ENCODE measurements at places on chromosomes 16 and 17.

DNA sequence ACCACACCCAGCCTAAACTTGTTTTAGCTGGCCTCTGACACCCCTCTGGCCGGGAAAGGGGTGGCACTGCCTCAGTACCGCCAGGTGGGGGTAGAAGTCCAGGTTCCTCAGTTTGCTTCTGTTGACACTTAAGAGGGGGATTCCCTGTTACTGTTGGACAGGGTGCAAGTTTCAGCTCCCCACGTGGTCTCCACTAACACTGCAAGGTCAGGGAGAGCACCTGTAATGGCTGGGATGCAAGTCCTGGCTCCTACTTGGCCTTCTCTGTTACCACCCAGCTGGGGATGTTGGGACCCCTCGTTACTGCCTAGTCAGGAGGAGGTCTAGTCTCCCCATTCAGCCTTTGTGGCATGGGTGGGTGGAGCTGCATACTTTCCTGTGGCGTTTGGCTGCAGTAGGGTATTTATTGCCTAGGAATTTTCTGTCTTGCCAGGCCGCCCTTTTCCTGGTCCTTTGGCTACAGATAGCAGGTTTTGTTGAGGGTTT is 10.6 kb upstream of the MFAP4 start:
- no peak for DNase-seq

DNA sequence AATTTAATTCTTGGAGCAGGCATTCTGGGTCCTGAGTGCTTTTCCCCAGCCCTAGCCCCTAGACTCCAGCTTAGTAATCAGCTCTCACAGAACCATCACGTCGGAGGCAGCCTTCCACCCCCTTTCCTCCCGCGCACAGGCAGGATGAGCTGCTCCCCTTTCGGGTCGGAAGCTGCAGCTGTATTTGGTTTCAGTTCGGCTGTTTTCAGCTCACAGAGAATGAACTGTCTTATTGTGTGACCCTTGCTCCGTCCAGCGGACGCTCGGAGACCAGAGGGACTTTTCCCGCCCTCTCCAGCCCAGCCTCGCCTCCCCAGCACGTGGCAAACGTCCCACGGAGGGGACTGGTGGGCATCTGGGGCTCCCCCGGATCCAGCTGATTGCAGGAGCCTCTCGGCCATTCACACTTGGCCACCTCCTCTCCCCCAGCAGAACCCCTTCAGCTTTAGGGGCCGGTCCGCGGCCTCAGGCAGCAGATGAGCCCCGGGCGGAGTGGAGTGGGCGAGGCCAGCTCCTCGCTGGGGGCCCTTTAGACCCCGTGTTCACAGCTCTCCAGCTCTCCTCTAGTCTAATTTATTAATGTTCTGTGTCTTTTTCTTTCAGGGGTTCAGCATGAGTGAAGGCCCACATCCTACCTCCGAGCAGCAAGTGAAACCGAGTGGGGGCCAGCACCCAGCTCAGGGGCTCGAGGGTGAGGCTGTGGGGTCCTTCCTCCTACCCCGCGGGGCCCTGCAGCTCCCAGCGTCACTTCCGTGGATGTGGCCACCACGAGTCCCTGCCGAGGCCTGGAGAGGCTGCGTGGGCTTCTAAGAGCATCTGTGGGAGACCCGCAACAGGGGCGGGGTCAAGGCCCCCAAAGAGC is 863 bp upstream of the UTS2R start:
- no peak for DNase-seq

DNA sequence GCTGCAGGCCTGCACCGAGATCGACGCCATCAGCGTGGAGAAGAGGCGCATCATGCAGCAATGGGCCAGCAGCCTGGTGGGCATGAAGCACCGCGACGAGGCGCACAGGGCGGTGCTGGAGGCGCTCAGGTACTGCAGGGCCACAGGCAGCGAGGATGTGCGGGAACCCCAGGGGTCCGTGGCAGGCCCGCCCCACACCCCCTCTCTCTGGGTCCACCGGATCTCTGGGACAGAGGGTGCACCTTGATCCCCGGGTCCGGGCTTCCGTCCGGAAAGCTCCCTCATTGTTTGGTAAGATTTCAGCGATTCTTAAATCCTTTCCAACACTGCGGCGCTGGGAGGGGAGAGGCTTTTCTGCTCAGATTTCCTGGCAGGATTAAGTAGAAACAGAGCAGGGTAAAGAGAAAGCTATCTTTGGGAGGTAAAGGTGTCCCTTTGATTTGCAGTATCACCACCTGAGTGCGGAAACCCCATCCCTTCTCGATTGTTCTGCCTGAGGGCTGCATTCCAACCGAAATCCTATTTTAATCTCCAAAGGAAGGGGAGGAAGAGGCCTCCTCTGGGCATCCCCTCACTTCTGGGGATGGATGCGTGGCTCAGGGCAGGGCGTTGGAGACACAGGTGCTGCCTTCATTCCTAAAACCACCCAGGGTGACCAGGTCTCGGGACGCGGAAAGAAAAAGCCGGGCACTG is 29.2 kb downstream of the CCDC40 start:
- DNase-seq: no peak

DNA sequence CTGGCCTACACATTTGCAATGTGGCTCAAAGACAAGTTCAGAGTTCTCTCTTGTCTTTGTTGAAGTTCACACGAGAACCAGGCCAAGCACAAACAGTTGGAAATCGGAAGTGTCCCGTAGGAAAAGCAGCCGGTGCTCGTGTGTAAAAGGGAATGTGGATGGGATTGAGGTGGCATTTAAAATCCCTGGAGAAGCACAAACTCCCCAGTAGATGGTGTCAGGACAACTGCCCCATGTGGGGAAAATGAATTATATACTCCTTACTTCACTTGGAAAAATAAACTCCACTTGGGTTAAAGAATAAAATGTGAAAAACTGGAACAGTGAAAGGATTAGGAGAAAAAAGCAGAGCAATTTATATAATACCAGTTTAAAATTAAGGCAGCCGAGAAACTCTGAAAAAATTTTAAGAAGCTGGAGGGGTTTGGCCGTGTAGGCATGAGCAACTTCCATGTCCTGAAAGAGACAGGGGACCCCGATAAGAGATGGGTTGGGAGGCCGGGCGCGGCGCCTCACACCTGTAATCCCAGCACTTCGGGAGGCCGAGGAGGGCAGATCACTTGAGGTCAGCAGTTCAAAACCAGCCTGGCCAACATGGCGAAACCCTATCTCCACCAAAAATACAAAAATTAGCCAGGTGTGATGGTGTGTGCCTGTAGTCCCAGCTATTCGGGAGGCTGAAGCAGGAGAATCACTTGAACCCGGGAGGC is 28.1 kb downstream of the CBFA2T3 start:
- DNase-seq: no peak

DNA sequence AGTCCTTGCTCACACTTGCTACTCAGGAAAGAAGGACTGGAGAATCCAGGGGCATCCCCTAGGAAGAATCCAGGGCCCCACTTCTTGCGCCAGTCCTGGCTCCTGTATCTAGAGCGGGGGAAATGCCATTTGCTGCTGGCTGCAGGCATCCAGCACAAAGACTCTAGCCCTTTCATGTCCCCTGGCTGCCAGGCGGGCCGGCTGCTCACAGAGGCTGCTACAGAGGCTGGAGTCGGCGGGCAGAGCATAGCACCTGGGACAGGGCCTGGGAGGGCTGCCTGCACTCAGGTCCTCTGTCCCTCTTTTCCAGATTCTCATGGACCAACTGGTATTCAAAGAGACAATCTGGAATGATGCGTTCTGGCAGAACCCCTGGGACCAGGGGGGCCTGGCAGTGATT is 13.8 kb downstream of the SMIM5 start:
- DNase-seq: no peak

- DNase-seq: no peak
Observed at GRCh38 chr16:77705351-77705750, 17.0 kb upstream of the NUDT7 start.

DNA sequence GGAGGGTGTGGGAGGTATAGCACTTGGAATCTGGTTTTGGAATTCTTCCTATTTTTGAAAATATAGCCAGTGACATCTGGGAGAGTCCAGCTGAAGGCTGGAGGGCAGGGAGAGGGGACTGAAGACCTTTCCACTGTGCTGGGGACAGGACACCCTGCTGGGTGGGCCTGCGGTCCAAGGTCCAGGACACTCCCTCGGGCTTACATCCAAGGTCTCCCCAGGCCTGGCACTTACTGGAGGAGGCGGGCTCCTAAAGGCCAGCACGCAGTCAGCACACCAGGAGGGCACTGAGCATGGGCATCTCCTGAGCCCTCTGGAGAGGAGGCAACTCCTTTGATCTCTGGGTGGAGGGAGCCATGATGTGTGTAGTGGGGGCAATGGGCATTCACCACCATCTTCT is 35.5 kb upstream of the ETV4 start:
- no peak for DNase-seq

- no peak for DNase-seq
Observed at GRCh38 chr16:2236337-2237101, at the start of gene DNASE1L2. DNASE1L2 (plus strand) TSS chr16:2236444; CDS start chr16:2236817, 373 bp downstream.

DNA sequence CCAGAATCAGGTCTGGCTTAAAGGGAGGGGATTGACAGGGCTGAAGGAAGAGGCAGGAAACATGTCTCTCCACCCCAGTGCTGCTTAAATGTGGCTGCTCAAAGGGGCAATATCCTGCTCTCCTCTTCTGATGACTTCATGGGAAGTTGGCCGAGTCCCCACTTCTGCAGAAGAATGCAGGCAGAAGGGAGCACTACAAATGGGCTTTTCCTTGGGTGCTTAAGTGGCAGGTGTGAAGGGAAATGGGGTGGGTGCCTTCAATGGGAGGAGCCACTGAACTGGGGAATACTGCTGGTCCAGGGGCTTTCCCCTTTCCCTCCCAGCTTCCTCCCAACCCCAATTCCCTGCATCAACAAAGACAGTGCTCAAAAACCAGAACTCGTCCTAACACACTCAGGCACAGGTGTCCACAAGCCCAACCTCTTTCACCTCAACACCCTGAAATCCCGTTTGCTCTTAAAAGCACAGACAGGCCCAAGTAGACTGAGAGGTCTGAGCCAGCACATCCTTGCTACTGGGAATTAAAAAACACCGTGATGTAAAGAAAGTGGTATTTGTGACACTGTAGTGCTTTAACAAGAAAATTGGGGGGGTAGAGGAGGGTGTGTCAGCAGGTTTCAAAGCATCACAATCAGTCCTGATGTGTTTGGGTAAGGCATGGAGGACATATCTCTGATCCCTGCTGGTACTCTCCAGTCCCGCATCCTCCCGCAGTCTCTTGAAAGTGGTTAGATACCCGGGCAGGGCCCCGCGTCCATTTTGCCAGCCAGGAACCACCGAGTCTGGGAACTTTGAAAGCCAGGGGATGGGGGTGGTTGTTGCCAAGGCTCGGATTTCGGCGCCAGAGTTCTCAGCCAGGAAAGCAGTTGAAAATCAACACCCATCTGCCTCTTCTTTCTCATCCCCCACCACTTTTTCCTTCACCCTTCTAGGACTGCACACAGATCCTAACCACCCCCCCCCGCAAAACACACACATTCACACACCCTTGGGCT is 1.6 kb downstream of the CA10 start:
- no peak for DNase-seq

DNA sequence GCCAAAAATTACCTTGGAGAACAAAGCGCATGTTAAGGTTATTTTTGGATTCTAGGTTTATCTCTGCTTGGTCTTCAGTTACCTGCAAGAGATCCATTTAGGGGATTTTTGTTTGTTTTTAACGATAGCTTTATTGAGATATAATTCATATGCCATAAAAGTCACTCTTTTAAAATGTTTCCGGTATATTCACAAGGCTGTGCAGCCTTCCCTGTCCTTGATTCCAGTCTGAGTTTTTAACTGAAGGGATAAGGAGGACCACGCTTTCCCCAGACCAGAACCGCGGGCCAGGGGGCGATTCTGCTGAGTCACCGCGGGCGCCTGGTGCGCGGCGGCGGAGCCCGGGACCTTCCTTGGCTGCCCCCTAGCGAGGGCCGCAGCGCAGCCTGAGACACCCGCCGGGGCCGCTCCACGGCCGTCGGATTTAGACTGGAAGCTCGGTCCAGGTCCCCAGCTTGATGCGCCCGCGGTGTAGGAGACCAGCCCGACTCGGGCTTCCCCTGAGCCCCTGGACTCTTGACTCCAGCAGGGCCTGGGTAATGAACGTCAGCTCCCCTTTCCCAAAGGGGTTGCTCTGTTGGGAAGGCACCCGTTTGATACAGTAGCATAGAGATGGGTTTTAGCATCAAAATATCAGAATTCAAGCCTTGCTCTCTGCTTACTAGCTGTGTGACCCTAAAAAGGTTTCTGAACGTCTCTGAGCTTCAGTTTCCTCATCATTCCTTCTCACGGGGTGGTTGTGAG is 50.0 kb upstream of the STH start:
- DNase-seq: peak; percentile 35

DNA sequence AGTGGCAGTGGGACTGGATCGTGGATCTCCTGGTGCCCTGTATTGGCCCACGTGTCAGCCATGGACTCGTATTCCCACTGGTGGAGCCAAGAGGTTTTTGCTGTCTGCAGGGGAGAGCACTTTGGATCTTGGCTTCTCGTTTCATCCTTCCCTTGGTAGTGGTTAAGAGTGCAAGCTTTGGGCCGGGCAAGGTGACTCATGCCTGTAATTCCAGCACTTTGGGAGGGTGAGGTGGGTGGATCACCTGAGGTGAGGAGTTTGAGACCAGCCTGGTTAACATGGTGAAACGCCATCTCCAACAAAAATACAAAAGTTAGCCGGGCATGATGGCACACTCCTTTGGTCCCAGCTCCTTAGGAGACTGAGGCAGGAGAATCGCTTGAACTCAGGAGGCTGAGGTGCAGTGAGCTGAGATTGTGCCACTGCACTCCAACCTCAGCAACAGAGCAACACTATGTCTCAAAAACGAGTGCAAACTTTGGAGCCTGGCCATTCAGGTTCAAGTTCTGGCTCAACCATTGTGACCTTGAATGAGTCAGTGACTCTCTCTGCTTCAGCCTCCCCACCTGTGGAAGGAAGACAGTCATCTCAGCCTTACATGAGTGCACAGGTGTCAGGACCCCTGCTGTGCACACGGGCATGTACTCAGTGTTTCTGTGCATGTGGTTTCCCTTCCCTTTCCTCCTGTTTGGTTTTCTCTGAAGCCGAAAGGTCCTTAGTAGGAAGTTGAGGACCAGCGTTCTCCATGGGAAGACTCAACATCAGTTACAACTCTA is 57.4 kb downstream of the PLCG2 start:
- DNase-seq: no peak

- DNase-seq: no peak
Observed at GRCh38 chr17:28385406-28385805, 13.9 kb downstream of the SARM1 start.

DNA sequence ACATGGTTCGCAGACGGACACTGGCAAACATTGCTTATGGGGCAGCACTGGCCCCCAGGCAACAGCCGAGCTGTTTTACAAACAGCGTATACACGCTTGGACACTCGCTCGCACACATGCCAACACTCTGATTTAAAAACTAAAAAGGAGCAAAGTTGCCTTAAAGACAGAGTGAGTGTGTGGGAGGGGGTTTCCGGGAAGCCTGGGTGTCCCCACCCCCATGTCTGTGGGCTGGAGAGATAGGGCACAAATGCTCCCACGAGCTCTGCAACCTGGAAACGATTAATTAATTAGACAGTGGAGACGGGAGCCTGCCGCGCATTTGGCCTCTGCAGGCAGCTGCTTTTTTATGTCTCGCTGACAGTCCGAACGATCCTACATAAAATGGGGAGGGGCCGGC is 107.9 kb upstream of the ZNF469 start:
- no peak for DNase-seq

- DNase-seq: no peak
Observed at GRCh38 chr17:22517716-22518115, 825.4 kb downstream of the KCNJ18 start.

- DNase-seq: no peak
Observed at GRCh38 chr17:7997186-7997585, 5.2 kb upstream of the GUCY2D start.
